ENCODE measurements at places on chromosomes 5 and 9.

DNA sequence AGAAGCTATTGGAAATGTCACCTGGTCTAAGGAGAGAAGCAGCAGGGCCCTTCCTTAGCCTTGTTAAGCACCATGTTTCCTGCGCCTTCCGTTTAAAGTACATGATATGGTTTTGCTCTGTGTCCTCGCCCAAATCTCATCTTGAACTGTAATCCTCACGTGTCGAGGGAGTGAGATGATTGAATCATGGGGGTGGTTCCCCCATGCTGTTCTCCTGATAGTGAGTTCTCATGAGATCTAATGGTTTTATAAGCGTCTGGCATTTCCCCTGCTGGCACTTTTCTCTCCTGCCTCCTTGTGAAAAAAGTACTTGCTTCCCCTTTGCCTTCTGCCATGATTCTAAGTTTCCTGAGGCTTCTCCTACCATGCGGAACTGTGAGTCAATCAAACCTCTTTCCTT is 49.7 kb downstream of the PRDM6 start:
- no peak for DNase-seq

GRCh38 chr9:114198249-114199040 is 43.1 kb downstream of the COL27A1 start:
- DNase-seq, result no peak

GRCh38 chr5:83672158-83672557 is 48.5 kb downstream of the HAPLN1 start:
- DNase-seq, result no peak

DNA sequence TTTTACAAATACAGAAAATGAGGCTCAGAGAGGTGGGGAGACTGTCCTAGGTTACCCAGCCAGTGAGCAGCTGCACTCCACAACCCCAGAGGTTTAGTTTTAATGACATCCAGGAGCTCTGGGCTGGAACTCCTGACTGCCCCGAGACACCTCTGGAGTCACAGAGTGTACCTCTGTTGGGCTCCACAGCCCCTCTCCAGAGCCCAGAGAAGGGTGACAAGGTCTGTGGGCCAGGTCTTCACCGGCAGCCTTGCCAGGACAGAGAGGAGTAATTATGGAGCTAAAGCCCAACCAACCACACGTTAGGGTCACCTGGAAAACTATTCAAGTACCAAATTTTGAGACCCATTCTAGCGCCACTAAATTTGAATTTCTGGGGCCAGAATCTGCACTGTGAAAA is 11.1 kb downstream of the CDX1 start:
- DNase-seq, result no peak

- no peak for DNase-seq
Observed at GRCh38 chr5:167152561-167152960, 1138.9 kb upstream of the WWC1 start.

GRCh38 chr9:113504725-113505590 is 41.4 kb downstream of the RGS3 start:
- no peak for DNase-seq

DNA sequence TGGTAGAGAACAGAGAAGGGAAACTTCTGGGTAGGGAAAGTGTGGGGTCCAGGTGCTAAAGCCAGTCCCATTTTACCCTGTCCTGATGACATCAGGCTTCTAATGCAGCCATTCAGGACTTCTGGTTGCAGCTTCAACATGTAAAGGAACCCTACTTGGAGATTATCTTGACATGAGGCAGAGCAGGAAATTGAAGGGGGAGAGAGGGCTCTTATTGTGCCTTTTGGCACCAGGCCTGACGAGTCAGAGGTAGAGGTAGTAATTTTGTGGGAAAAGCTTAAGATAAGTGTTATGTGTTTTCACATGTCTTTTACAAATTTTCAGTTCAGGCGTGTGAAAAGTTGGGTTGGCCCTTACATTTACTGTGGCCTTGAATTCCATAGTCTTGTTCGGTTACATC is 102.4 kb upstream of the APC start:
- no peak for DNase-seq
